Peyer's patch (tissue), 4 donors: ENCODE measurements at places on chromosomes 16 and 17. TPM values are rescaled to one million over a fixed set of nuclear protein-coding genes. Genes with fewer than 3 reads are reported as not detected.
A peak's percentile ranks its signal among the peaks of the same experiment; 100 is the strongest.

The TBC1D3 gene
- not detected for total RNA-seq

The BAHCC1 gene
- 43.0 TPM for total RNA-seq

The ADGRG3 gene
- 0.47 TPM for total RNA-seq

- no peaks in the 10 kb centered on the region for H3K4me1 ChIP-seq
- no peaks in the 10 kb centered on the region for H3K27me3 ChIP-seq
- H3K36me3 ChIP-seq, result no peaks in the 10 kb centered on the region
- no peak for DNase-seq
These were observed 46.5 kb downstream of the HNF1B start for GRCh38 chr17:37698132-37698910.

DNA sequence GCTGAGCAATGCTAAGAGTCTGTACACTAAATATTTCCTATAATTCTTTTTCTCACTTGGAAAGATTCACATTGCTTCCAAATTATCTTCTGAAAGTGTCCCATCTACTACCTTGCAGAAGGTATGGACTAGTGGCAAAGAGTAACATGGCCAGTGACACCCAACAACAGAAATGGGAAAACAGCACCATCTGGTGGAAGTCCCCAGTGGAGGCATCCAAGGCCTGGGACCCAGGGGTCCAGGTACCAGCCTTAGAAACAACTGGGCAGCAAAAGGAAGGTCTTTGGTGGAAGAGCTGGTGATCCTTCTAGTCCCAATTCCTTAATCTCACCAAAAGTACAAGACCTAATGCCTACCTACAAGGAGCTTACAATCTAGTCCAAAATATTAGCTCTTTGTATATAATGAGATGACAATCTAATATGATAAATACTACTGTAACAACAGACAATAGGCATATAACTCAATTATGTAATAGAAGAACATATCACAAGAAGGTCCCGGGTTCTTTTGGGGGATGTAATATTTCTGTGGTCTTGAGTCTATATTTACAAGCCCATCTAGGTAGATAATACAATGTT is 55.3 kb downstream of the SKAP1 start:
- no peak overlapping the region for H3K4me3 ChIP-seq

DNA sequence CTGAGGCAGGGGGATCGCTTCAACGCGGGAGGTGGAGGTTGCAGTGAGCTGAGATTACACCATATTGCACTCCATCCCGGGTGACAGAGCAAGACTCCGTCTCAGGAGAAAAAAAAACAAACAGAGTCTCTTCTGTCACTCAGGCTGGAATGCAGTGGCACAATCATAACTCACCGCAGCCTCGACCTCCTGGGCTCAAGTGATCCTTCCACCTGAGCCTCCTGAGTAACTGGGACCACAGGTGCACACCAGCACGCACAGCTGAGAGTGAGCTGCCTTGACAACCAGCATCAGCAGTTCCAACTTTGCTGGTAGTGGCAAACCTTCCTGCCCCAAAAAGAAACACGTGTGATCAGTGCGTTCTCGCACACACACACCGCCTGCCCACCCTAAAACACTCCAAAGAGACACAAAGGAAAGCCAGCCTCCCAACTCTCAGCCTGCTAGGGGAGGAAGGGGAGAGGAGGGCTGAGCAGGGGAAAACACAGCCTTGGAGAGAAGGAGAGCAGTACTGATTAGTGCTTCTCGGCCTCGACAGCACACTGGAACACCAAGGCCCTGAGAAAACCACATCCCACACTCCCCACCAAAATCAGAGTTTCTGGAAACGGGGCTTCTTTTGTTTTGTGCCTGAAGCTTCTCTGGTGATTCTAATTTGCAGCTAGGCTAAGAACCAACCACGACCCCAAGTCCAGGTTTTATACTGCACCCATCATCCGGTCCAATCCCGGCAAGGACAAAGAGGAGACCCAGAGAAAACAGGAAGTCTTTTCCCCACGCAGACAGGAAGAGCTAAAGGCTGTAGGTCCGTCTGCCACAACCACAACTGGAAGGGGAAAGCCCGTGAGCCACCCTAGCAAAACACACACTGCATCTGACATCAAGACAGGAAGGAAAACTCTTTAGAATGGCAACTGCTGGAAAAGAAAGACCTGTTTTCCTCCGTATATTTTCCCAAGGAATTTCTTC is 28.8 kb downstream of the ZCCHC14 start:
- no peak for DNase-seq
- peaks cover 13% of the 10 kb centered on the region for H3K4me1 ChIP-seq
- peak overlapping the region; percentile 64 for H3K27ac ChIP-seq
- H3K27me3 ChIP-seq, result no peaks in the 10 kb centered on the region
- H3K36me3 ChIP-seq, result no peaks in the 10 kb centered on the region

DNA sequence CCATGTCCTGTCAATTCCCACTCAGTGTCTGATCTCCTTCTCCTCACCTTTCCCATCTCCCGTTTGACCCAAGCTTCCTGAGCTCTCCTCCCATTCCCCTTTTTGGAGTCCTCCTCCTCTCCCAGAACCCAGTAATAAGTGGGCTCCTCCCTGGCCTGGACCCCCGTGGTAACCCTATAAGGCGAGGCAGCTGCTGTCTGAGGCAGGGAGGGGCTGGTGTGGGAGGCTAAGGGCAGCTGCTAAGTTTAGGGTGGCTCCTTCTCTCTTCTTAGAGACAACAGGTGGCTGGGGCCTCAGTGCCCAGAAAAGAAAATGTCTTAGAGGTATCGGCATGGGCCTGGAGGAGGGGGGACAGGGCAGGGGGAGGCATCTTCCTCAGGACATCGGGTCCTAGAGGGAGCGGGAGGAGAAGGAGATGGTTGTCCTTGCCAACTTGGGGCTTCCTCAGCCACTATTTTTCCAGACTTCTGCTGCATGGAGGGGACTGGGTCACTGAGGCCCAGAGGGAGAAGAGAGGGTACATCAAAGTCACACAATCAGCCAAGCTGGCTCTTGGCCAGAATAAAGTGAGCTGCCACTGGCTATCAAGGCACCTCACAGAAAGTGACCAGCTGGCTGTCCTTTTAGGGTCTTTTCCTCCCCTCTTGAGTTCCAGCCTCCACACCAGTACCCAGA is 1.9 kb upstream of the TBC1D10B start:
- H3K4me1 ChIP-seq, result peaks cover 1% of the 10 kb centered on the region
- H3K36me3 ChIP-seq, result no peaks in the 10 kb centered on the region
- H3K4me3 ChIP-seq, result no peak overlapping the region
- no peaks in the 10 kb centered on the region for H3K27me3 ChIP-seq
- no peak overlapping the region for H3K27ac ChIP-seq
- DNase-seq, result no peak

GRCh38 chr16:10242916-10243315 is 60.7 kb upstream of the GRIN2A start:
- no peaks in the 10 kb centered on the region for H3K36me3 ChIP-seq
- DNase-seq, result no peak
- H3K27me3 ChIP-seq, result no peaks in the 10 kb centered on the region

DNA sequence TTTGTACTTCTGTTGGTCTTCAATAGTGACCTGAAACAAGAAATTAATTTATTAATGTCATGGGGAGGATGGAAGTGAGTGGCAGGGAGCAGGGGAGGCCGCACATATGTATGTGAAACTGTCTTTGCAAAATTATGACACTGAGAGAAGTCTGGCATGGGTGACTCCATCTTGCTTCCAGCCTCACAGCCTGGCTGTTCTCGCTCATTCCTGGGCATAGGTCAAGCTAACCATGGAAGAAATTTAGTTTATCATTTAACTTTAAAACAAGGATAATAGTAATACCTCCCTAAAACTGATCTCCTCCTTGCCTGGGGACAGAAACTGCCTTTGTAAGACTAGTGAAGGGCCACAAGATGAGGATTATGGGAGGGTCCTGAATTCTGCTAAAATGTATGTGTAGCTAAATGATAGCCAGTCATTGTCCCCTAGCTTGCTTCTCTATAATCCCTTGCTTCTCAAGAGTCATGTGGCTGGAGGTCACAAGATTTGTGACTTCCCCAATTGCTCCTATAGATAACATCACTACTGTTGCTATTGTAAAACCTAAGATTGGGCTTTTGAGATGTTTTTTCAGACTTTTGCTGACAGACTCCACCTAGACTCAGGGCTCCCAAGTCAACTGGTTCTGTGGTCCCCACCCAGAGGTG is 126.0 kb downstream of the HS3ST3A1 start:
- no peaks in the 10 kb centered on the region for H3K36me3 ChIP-seq
- no peak overlapping the region for H3K27ac ChIP-seq
- no peaks in the 10 kb centered on the region for H3K27me3 ChIP-seq

GRCh38 chr17:58533616-58534188 is 19.3 kb upstream of the MTMR4 start:
- H3K27ac ChIP-seq, result no peak overlapping the region
- H3K4me1 ChIP-seq, result no peaks in the 10 kb centered on the region
- no peak for DNase-seq
- H3K36me3 ChIP-seq, result no peaks in the 10 kb centered on the region

GRCh38 chr17:34760931-34761495 is 181.6 kb downstream of the TMEM132E start:
- no peaks in the 10 kb centered on the region for H3K36me3 ChIP-seq
- H3K4me1 ChIP-seq, result no peaks in the 10 kb centered on the region
- no peak overlapping the region for H3K4me3 ChIP-seq
- no peak overlapping the region for H3K27ac ChIP-seq
- no peak for DNase-seq
- H3K27me3 ChIP-seq, result no peaks in the 10 kb centered on the region

DNA sequence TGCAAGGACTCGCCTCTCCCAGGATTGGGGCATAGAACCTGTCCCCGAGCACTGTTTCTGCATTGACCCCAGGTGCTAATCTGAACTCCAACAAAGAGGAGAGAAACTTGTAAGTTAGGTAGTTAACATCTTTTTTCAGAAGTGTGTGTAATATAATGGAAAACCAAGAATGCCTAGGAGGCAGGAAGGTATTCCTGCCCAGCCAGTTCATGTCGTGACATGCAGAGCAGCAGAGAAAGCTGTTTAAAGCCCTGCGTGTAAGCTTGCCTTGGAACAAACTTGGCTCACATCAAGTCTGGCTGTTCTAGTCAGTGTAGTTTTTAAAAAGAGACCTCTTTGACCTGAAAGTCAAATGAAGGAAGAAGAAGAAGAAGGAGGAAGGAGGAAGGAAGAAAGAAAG is 2.1 kb upstream of the GNA13 start:
- no peak overlapping the region for H3K4me3 ChIP-seq
- no peaks in the 10 kb centered on the region for H3K36me3 ChIP-seq
- peaks cover 2% of the 10 kb centered on the region for H3K4me1 ChIP-seq
- H3K27ac ChIP-seq, result peak overlapping the region; percentile 100
- H3K27me3 ChIP-seq, result no peaks in the 10 kb centered on the region
- DNase-seq, result no peak

DNA sequence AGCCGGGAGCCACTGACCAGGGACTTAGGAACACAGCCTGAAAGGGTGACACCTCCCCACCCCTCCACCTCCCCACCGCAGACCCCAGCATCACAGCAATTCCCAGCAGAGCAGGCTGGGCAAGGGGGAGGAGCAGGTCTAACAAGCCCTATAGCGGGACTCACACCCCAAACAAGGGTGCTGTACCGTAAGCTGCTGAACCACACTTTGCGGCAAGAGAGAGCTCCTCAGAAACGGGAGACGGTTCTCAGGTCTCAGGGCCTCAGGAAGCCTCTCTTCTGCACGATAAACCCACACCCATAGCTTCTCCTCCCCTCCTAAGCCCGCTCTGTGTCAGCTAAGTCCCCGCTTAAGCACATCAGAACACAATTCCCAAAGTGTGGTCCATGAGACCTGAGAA is 11.7 kb upstream of the COTL1 start:
- no peaks in the 10 kb centered on the region for H3K36me3 ChIP-seq
- no peaks in the 10 kb centered on the region for H3K4me1 ChIP-seq
- H3K27me3 ChIP-seq, result no peaks in the 10 kb centered on the region

- DNase-seq, result no peak
- H3K36me3 ChIP-seq, result no peaks in the 10 kb centered on the region
- no peak overlapping the region for H3K4me3 ChIP-seq
- H3K4me1 ChIP-seq, result no peaks in the 10 kb centered on the region
- no peaks in the 10 kb centered on the region for H3K27me3 ChIP-seq
These were observed 45.1 kb downstream of the CBFA2T3 start for GRCh38 chr16:88931936-88932335.
